ENCODE measurements at places on chromosomes 5 and 9. TPM values are rescaled to one million over a fixed set of nuclear protein-coding genes. Genes with fewer than 3 reads are reported as not detected.
A peak's percentile ranks its signal among the peaks of the same experiment; 100 is the strongest.

The ICE1 gene
- 20.4 TPM for polyA plus RNA-seq

DNA sequence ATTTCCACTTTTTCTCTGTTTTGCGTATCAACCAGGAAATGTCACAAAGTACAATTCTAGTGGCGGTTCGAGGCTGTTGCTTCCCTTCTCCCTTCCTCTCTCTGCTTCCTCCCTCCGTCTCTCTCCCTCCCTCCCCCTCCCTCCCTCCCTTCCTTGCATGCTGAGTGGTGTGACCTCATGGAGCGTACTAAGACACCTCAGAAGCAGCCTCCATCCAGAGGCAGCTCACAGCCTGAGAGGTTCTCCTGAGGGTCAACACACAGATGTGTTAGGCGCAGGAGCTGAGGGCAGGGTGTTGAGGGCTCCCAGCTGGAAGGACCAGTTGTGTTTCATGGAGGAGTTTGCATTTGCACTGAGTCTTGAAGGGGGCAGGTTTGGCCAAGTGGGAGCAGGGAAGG lies 57.7 kb downstream of the COL5A1 start:
- H3K27ac ChIP-seq: no peak overlapping the region
- H3K4me1 ChIP-seq: no peaks in the 10 kb centered on the region
- no peaks in the 10 kb centered on the region for H3K36me3 ChIP-seq
- DNase-seq: no peak
- no peak overlapping the region for H3K4me3 ChIP-seq

- no peak for DNase-seq
- no peaks in the 10 kb centered on the region for H3K27me3 ChIP-seq
- no peak overlapping the region for H3K27ac ChIP-seq
- no peak overlapping the region for H3K4me3 ChIP-seq
- no peaks in the 10 kb centered on the region for H3K4me1 ChIP-seq
Observed at GRCh38 chr5:62762503-62762902, 183.9 kb downstream of the LRRC70 start.

- H3K27me3 ChIP-seq: no peaks in the 10 kb centered on the region
- H3K4me1 ChIP-seq: peaks cover 18% of the 10 kb centered on the region
- no peak overlapping the region for H3K27ac ChIP-seq
- H3K4me3 ChIP-seq: no peak overlapping the region
- DNase-seq: no peak
Observed at GRCh38 chr5:76494201-76494600, 91.1 kb downstream of the IQGAP2 start.

The ENHO gene
- not detected for polyA plus RNA-seq

DNA sequence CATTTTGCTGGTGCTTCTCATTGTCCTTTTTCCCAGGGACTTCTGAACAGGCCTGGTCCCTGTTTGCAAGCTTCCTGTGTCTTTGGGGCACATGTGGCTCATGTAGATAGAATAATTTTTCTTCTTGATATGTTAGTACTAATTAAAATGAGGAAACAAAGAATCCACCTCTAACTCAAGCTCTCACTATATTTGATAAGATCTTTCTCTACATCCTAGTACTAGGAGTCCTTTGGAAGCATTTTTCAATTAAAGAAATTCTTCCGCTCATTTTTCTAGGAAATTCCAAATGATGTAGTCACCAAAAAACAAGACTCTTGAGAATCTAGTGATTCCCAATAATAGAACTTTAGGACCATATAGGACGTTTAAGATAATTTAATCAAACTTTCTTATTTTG lies 165.3 kb downstream of the SEC61B start:
- no peaks in the 10 kb centered on the region for H3K4me1 ChIP-seq
- no peak overlapping the region for H3K4me3 ChIP-seq
- no peaks in the 10 kb centered on the region for H3K27me3 ChIP-seq
- DNase-seq: no peak
- H3K27ac ChIP-seq: no peak overlapping the region

- H3K36me3 ChIP-seq: no peaks in the 10 kb centered on the region
- no peak for DNase-seq
- H3K4me3 ChIP-seq: no peak overlapping the region
Observed at GRCh38 chr5:111463311-111463710, 49.0 kb downstream of the STARD4 start.

GRCh38 chr5:96816411-96816939 lies 8.7 kb upstream of the ERAP1 start:
- H3K36me3 ChIP-seq: no peaks in the 10 kb centered on the region
- peaks cover 56% of the 10 kb centered on the region for H3K4me1 ChIP-seq
- peak; percentile 77 for DNase-seq

The GMCL2 gene
- polyA plus RNA-seq: not detected

- H3K36me3 ChIP-seq: no peaks in the 10 kb centered on the region
- H3K27me3 ChIP-seq: no peaks in the 10 kb centered on the region
- no peak overlapping the region for H3K4me3 ChIP-seq
Observed at GRCh38 chr5:84729326-84729725, 344.6 kb upstream of the EDIL3 start.

The PHF19 gene
- polyA plus RNA-seq: 8.3 TPM

GRCh38 chr9:34896112-34896511 lies 62.0 kb upstream of the PHF24 start:
- no peak for DNase-seq
- no peak overlapping the region for H3K4me3 ChIP-seq
- H3K27ac ChIP-seq: no peak overlapping the region

DNA sequence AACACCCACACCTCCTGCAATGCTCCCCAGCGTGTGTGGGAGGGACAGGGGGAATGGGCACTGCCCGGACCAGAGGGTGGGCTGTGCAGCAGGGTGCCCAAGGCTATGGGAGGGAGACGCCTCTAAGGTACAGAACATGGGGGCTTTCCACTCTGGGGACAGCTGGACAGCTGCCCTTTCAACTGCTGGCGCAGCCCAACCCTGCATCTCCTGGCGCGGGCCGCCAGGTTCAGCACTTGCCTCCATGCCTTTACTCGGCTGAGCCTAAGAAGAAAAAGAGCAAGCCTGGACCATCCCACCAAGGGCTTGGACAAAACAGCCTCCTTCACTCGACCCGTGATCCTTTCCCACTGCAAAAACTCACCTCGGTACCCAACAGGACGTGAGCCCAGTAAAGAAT lies 15.0 kb downstream of the AK8 start:
- DNase-seq: no peak
- H3K27ac ChIP-seq: no peak overlapping the region
- H3K36me3 ChIP-seq: no peaks in the 10 kb centered on the region
- H3K4me1 ChIP-seq: no peaks in the 10 kb centered on the region
- no peak overlapping the region for H3K4me3 ChIP-seq
- no peaks in the 10 kb centered on the region for H3K27me3 ChIP-seq

The IFNA2 gene
- polyA plus RNA-seq: not detected

- no peak overlapping the region for H3K27ac ChIP-seq
- no peak for DNase-seq
- no peaks in the 10 kb centered on the region for H3K36me3 ChIP-seq
- H3K4me3 ChIP-seq: no peak overlapping the region
- no peaks in the 10 kb centered on the region for H3K4me1 ChIP-seq
Observed at GRCh38 chr5:501831-502184, 22.4 kb downstream of the SLC9A3 start.

The OR1Q1 gene
- not detected for polyA plus RNA-seq

- no peak overlapping the region for H3K27ac ChIP-seq
- no peaks in the 10 kb centered on the region for H3K27me3 ChIP-seq
- no peaks in the 10 kb centered on the region for H3K36me3 ChIP-seq
- no peak overlapping the region for H3K4me3 ChIP-seq
- DNase-seq: no peak
Observed at GRCh38 chr5:168651648-168652047, 72.5 kb upstream of the PANK3 start.

DNA sequence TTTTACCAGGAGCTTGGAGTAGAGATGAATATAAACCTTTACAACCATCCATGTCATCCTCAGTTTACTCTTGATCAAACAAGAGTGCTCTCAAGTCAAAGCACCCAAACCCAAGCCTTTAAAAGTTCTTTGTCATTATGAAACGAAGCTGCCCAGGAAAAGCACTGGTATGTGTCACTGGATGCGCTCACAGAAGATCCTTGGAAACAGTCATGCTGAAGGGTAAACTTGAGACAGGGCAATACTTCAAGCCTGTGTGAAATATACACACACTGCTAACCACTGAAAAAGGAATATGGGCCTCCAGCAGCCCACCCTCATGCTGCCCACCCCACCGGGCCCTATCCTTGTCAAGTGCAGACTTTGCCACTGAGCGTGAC lies 84.5 kb downstream of the PRRT1B start:
- H3K4me1 ChIP-seq: peaks cover 50% of the 10 kb centered on the region
- no peak overlapping the region for H3K4me3 ChIP-seq
- peaks cover 15% of the 10 kb centered on the region for H3K36me3 ChIP-seq
- no peak overlapping the region for H3K27ac ChIP-seq
- DNase-seq: no peak

DNA sequence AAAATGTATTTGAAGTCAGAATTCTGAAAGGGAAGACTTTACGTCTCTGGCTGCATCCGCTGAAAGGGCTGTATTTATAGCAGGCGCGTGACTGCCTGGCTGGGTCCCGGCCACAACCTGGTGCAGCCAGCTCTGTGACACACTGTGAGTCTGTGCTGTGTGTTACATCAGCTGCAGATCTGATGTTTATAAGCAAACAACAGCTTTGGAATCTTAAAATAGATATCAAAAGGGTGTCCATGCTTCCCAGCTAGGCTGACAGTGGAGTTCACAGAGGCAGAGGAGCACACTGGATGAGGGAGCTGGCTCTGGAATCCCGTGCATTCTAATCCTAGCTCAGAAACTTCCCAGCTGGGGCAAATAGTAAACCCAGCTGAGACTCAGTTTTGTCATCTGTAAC lies 433.4 kb upstream of the BRINP1 start:
- H3K36me3 ChIP-seq: no peaks in the 10 kb centered on the region
- H3K4me3 ChIP-seq: no peak overlapping the region
- DNase-seq: no peak
- no peaks in the 10 kb centered on the region for H3K27me3 ChIP-seq
- no peak overlapping the region for H3K27ac ChIP-seq

DNA sequence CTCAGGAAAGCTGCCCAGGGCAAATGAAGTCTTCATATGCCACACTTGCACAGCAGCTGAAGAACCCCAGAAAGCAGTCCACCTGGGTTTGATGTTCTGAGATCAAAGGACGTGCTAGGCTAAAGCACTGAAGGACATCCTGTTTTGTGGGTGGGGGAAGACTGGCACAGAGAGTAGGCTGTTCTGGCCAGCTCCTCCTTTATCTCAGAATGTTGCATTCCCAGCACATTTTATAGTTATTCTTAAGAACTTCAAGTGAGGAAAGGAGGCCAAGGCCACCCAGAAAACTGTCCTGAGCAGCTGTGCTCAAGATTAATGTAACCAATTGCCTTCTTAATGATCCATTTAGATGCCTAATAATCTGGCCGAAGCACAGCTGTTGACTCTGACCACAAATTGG lies 10.9 kb downstream of the SHOC1 start:
- H3K27me3 ChIP-seq: no peaks in the 10 kb centered on the region
- H3K27ac ChIP-seq: no peak overlapping the region
- H3K4me3 ChIP-seq: no peak overlapping the region
- no peak for DNase-seq

DNA sequence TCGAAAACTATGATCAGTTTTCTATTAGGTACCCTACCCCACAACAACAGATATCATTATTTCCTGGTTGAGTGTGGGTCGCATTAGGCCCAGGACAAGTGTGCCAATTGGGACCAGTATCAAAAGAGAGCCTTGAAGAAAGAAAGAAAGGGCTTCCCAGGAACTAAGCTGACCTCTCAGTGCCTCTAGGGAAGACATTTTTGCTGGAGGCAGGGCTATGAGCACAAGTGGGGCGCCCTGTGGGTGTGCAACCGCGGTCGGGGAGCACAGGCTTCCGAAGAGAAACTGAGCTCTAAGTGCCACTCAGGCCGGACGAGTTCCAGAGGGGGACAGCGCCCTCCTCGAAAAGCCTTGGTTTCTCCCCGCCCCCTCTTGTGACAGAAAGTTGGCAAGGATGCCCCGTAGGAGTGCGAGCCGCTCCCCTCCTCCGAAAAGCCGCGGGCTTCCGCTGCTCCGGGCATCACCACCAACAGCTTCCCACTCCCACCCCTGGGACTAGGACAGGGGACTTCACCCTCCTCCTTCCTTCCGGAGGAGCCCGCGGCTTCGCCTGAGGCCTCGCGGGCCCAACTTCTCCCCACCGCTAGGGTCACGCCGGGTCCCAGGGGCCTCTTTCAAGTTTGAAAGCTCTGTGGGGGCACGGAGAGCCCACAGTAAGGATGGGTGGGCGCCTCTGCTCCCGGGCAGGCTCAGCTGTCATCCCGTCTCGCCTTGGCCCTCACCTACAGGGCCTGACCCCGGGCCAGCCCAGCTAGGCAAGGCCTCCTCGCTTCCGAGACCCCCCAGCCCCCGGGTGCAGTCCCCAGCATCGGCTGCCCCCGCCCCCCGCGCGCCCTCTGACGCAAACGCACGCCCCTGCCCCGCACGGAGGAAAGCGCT lies 2.0 kb downstream of the NR2F1-AS1 start:
- no peak overlapping the region for H3K4me3 ChIP-seq
- no peaks in the 10 kb centered on the region for H3K36me3 ChIP-seq
- peaks cover 80% of the 10 kb centered on the region for H3K27me3 ChIP-seq
- peaks cover 36% of the 10 kb centered on the region for H3K4me1 ChIP-seq
- DNase-seq: no peak

DNA sequence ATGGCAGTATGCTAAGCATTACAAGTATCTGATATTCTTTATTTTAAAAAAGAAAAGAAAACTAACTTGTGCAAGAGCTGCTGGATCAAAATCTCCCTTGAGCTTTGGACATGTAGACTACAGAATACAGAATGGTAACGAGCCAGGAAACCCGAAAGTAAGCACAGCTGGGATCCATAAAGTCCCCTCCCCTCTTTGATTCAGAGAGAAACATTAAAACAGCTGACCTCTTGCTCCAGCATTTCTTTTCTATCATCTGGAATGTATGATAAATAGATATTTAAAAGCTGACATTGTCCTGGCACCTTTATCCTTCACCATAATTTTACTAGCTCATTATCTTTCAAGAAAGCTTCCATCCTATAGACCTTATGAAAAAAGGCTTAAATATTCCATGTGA lies 28.2 kb upstream of the LPAR1 start:
- no peaks in the 10 kb centered on the region for H3K36me3 ChIP-seq
- no peak overlapping the region for H3K4me3 ChIP-seq
- no peak for DNase-seq
- no peaks in the 10 kb centered on the region for H3K27me3 ChIP-seq
- H3K4me1 ChIP-seq: no peaks in the 10 kb centered on the region
- no peak overlapping the region for H3K27ac ChIP-seq

DNA sequence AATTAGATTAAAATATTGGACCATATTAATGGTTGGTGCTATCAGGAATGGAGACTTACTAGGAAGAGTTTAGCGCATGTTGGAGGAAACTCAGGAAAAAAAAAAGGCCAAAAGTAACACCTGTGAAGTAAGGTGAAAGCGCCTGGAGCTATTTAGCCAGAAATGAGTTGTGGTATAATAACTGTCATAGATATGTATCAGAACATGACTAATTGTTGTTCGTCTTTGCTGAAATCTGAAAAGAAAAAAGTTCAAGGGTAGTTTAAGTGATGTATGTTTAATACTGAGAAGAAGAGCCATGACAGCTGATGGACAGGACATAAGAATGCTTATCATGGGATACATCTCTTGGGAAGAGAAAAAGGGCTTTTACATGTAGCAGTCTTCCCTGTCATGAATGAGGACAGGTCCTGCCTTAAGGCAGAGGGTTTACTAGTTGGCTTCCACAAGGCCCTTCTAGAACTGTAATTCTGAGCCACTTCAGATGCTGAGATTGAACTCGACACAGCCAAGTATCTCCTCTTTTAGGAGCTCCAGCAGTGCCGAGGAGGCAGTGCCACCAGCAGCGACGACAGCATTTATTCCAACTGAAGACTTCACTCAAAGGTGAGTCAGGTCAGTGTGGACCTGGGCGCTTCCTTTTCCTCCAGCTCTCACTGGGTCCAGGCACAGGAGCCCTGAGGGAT lies 940 bp upstream of the CAMK4 start:
- H3K27me3 ChIP-seq: no peaks in the 10 kb centered on the region
- peaks cover 12% of the 10 kb centered on the region for H3K4me1 ChIP-seq
- H3K4me3 ChIP-seq: peak overlapping the region; percentile 75
- no peaks in the 10 kb centered on the region for H3K36me3 ChIP-seq

All from CD8-positive, alpha-beta memory T cell (primary cell).